Stimulated activated CD8-positive, alpha-beta memory T cell treated with anti-CD3 and anti-CD28 coated beads, Interleukin-2, amount 100 ng/mL, for 1 hour (primary cell): ENCODE measurements at places on chromosomes 6 and 20.

DNA sequence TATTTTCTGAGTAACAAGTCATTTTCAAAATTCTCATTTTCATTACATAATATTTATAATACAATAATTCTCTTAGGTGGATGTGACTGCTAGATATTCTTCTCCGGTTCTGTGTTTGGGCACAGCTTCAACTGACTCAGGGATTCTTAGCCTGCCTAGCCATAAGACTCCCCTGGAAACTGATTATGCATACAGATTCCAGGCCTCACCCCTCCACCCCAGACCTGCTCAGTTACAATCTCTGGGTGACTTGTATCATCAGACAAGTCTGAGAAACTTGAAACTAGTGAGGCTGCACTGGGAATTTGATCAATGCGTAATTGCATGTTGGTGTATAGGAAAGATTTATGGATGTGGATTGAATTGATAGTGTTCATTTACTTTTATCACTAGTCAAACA lies 25.4 kb downstream of the FLRT3 start:
- DNase-seq = no peak

DNA sequence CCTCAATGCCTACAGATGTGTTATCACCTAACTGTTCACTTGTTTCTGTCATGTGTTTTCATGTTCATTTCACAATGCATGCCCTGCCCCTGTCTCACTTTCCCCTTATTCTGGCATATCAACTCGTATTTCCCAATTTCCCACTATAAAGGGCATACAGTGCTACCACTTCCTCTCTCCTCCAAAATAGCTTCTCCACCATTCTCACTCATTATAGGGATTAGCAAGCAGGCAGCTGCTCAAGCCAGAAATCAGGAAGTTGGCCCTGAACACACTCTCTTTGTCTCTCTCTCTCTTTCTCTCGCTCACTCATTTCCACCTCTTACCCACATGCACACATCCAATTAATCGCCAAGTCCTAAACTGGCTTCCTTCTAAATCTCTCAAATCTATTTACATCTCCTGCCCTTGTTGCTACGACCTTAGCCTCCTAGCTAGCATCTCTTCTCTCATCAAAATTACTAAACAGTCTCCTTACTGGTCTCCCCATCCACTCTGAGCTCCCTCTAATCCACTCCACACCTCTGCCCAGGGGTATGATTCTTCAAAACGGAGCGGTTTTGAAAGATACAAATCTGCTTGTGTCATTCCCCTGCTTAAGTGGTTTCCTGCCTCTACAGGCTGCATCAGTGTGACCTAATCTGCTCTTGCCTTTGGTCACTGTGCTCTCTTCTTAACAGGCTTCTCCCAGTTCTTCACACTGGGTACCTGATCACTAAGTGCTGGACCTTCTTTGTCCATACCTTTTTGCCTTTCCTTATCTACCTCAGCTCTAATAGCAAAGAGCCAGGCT lies 196.2 kb downstream of the BTBD9 start:
- DNase-seq = no peak

DNA sequence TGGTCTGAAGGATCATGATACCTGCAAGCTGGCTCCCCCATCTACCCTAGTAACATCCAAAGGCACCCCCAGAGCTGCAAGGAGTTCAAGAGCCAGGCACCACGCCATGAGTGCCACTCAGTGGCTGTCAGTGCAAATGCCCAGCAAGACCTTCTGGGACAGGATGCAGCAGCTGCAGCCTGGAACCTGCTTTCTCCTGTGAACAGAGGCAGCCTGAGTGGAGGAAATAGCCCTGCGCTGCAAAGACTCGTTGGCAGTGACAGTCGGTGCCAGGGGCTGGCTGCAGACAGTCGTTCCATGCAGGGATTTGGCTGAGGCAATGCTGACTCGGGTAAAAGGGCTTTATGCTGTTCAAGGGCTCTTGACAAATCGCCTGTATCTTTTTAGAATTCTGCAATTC lies 15.7 kb upstream of the SSTR4 start:
- DNase-seq = no peak

- DNase-seq = no peak
These were observed 24.6 kb upstream of the SERPINB1 start for GRCh38 chr6:2866171-2866846.

DNA sequence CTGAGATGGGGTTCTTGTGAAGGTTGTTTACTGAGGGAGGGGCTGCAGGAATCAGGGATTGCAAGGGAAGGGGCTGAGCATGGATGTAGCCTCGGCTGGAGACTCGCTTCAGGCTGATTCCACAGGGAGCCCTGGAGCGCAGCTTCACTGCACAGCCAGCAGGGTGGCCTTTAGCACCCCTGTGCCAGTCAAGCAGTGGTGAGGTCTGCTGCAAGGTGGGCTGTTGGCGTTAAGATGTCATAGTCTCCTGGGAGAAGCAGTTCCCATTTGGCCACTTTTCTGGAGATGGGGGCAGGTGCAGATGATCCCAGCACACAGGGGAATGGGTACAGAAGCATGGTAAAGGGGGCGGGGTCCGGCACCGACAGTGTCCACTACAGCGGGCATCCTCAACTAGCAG lies 126.3 kb downstream of the TOX2 start:
- no peak for DNase-seq

GRCh38 chr6:95120984-95121383 lies 456.4 kb upstream of the MANEA start:
- DNase-seq = no peak

GRCh38 chr6:147715035-147715434 lies 206.5 kb downstream of the SAMD5 start:
- DNase-seq = no peak

DNA sequence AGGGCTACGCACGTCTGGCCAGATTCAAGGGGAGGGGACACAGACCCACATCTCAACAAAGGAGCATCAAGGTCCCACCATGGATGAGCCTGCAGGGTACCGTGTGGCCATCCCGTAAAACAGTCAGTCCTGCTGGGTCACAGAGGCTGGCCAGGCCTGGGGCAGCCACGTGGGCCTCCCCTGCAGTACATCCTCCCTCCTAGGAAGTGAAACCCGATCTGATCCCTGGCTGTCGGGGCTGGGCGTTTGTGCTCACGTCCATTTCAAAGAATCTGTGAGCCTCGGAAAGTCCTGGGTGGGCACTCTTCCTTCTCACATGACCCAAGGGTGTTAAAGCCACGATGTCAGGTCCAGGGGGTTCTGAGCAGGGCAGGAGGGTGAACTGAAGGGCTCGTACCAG lies 14.3 kb downstream of the SULF2 start:
- no peak for DNase-seq

- no peak for DNase-seq
These were observed 19.5 kb downstream of the PNPLA1 start for GRCh38 chr6:36289281-36289878.

- no peak for DNase-seq
These were observed 63.9 kb downstream of the MAP7 start for GRCh38 chr6:136486357-136486756.

- no peak for DNase-seq
These were observed 49.8 kb downstream of the MTHFD1L start for GRCh38 chr6:150915131-150915879.

DNA sequence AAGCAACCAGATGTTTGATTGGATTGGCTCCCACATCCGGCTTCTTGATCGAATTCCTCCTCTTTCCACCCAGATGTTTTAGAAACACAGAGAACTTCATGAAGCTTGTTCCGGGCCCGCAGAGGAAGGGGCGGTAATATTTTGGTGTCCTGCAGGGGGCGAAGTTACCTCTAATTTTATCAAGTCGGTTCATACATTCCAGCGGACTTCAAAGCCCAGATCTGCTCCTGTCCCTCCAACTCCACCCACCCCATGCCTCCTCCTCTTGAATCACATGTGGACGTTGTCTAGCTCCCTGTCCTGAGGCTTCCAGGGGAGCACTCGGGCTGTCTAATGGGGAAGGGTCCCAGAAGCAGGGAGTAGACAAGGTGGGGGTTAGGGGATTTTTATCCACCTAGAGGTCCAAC lies 2.9 kb upstream of the BMP6 start:
- DNase-seq = peak; percentile 15

- DNase-seq = no peak
These were observed 155.0 kb upstream of the SULF2 start for GRCh38 chr20:47940101-47940813.

DNA sequence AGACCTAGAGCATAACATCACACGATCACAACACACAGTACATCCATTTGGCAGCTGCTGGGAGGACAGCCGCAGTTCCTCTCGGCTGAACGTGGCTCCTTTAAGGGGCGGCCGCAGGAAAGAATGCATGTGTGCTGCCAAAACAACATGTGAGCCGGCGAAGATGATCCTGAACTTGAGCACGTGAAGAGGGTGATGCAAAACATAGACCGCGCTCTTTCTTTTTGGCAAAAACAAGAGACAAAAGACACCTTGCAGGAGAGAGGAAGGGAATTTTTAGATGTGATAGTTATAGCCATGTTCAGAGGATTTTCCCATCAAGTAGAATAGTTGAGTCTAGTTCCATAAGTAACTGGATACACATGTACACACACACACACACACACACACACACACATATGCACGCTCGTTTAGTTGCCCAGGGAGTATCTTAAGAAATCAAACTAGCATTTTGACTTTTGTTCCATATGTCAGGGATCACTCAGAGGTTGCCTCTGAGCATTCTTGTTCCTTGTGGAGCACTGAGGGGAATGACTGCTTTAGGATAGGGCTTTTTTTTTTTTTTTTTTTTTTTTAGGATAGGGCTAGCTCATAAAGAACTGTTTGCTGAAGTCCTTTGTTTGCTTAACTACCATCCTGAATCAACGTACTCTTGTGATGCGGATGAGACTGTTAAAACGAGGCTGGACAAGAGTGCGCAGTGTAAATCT lies 21.7 kb upstream of the RANBP9 start:
- DNase-seq = no peak
